Colonic mucosa (tissue), 4 donors: ENCODE measurements at places on chromosomes 7 and 10. TPM values are rescaled to one million over a fixed set of nuclear protein-coding genes. Genes with fewer than 3 reads are reported as not detected.

DNA sequence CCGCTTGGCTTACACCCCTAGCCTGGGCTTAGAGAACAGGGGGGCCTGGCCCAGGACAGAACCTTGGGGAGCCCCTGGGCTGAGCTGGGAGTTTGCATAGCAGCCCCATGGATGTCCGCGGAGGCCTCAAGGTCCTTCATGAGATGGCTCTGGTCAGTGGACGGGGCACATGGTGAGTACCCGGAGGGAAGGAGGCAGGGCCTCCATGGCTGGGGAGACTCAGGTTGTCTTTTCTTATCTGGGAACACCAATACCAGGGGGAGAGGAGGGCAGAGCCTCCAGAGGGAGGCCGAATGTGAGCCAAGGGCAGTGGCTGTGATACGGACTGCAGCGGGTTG lies 64.8 kb downstream of the GLRX3 start:
- H3K36me3 ChIP-seq, result no peaks in the 10 kb centered on the region
- H3K27ac ChIP-seq, result no peak overlapping the region
- H3K4me3 ChIP-seq, result no peak overlapping the region

HOXA3 gene
- total RNA-seq, result 14.1 TPM

DNA sequence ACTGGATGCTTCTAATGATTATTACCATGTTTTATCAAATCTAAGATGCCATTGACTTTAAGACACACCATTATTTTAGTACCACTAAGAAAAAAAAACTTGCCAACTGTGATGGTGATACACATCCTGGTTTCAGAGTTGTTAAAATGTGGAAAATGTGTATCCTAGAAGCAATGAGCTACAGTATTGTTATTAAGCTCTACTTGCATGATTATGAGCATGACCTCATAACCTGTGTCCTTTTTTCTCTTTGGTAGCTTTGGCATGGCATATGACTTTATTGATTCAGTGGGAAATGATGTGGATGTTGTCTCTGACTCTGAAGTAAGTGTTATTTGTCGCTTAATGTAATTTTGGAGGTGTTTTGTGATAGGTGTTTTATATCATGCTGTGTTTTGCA lies 3.3 kb downstream of the EDRF1 start:
- no peak overlapping the region for H3K27ac ChIP-seq
- no peaks in the 10 kb centered on the region for H3K27me3 ChIP-seq
- peaks cover 4% of the 10 kb centered on the region for H3K4me1 ChIP-seq
- H3K4me3 ChIP-seq, result no peak overlapping the region
- DNase-seq, result no peak

DNA sequence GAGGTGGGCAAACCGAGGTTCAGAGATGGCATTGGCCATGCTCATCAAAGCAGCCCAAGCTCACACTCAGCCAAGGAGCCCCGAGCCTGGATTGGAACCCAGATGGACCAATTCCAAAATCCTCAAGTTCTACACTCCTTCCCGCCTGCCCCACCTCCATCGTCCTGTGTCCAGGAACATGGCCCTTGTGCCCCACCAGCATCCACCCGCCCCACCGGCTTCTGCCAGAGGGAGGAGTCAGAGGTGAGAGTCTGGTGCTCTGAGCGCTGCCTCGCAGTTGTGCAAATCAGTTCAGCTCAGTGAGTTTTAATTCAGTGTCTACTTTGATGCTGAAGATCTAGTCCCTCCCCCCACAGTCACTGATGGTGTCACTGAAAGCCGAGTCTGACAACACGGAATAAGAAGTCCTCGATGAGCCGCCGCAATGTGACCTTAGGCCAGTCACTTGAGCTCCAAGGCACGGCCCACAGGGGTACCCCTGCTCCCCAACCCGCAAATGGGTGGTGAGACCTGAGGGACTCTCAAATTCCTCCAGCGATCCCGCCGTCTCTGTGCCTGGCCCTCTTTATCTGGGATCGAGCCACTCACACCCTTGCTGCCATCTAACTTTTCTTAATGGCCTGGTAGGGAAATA lies 26.3 kb downstream of the PRKAG2 start:
- H3K36me3 ChIP-seq, result no peaks in the 10 kb centered on the region
- DNase-seq, result no peak
- no peaks in the 10 kb centered on the region for H3K27me3 ChIP-seq
- H3K4me3 ChIP-seq, result no peak overlapping the region

TMEM184A gene
- 35.8 TPM for total RNA-seq

MMD2 gene
- total RNA-seq, result not detected

DNA sequence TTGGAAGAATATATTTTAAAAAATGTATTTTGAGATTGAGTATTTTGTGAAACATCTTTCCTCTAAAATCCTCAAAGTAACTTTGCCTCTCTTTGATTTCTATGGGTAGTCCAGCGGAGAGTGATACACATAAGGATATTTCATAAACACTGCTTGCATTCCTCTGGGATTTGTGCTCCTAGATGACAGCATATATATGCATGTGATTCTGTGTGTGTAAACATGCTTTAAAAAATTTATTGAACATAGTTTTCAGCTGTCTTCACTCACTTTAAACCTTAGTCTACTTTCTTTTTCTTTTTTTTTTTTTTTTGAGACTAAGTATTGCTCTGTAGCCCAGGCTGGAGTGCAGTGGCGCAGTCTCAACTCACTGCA lies 84.6 kb downstream of the KAT6B start:
- H3K27me3 ChIP-seq, result no peaks in the 10 kb centered on the region
- H3K4me3 ChIP-seq, result no peak overlapping the region
- H3K4me1 ChIP-seq, result no peaks in the 10 kb centered on the region
- H3K27ac ChIP-seq, result no peak overlapping the region
- no peaks in the 10 kb centered on the region for H3K36me3 ChIP-seq

DNA sequence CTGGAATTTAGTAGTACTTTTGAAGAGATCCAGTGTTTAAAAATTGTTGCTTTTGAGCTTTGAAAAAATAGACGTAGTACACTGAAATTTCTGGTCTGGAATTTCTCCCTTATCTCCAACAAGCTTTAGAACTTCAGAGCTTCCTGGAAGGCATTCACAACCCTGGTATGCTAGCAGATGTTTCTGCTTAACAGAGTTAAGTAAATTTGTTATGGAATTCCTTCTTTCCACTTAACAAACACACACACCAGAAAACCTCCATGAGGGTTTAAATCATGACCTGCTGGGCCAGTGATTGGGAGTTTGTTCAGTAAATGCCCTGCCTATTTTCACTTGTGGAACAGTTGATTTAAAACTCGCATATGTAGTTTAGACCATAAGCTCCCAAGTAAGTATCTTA lies 13.7 kb downstream of the ASB15 start:
- H3K27ac ChIP-seq, result no peak overlapping the region
- H3K4me1 ChIP-seq, result no peaks in the 10 kb centered on the region
- no peaks in the 10 kb centered on the region for H3K27me3 ChIP-seq

GRCh38 chr7:28800150-28800549 lies 158.0 kb downstream of the TRIL start:
- no peak for DNase-seq
- peaks cover 6% of the 10 kb centered on the region for H3K4me1 ChIP-seq
- H3K27me3 ChIP-seq, result no peaks in the 10 kb centered on the region

SPDYE6 gene
- not detected for total RNA-seq

OPN1SW gene
- total RNA-seq, result not detected

CARD11 gene
- 5.0 TPM for total RNA-seq

SVIL gene
- total RNA-seq, result 62.6 TPM

GRCh38 chr7:96739609-96740008 lies 30.0 kb upstream of the SEM1 start:
- H3K4me3 ChIP-seq, result no peak overlapping the region
- no peak overlapping the region for H3K27ac ChIP-seq
- H3K27me3 ChIP-seq, result no peaks in the 10 kb centered on the region
- DNase-seq, result no peak

DNA sequence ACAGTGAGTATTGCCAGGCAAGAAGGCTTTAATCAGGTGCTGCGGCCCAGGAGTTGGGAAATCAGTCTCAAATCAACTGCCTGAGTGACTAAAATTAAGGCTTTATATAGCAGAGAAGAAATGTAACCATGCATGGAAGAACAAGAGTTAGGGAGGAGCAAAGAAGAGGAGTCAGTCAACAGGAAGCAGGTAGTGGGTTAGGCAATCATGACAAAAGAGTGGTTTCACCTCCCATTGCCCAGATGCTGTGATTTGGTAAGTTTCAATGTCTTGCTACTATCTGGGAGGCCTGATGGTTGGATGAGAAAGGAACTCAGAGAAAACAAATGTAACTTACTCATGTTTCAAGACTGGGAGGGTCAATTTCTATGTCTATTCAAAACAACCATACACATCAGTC lies 998.3 kb downstream of the GATA3 start:
- no peak overlapping the region for H3K27ac ChIP-seq
- no peak for DNase-seq
- H3K4me1 ChIP-seq, result no peaks in the 10 kb centered on the region
- H3K4me3 ChIP-seq, result no peak overlapping the region
- H3K27me3 ChIP-seq, result no peaks in the 10 kb centered on the region

OR2A25 gene
- total RNA-seq, result not detected

GHRHR gene
- total RNA-seq, result not detected

GPR85 gene
- 0.35 TPM for total RNA-seq

- DNase-seq, result no peak
- no peaks in the 10 kb centered on the region for H3K4me1 ChIP-seq
- no peaks in the 10 kb centered on the region for H3K36me3 ChIP-seq
- H3K4me3 ChIP-seq, result no peak overlapping the region
- H3K27me3 ChIP-seq, result no peaks in the 10 kb centered on the region
These were observed 34.7 kb downstream of the PRSS2 start for GRCh38 chr7:142805350-142806021.

GRCh38 chr10:102324061-102324460 lies 71.4 kb upstream of the NFKB2 start:
- no peak overlapping the region for H3K27ac ChIP-seq
- no peak overlapping the region for H3K4me3 ChIP-seq
- H3K4me1 ChIP-seq, result no peaks in the 10 kb centered on the region
- no peak for DNase-seq
- H3K36me3 ChIP-seq, result no peaks in the 10 kb centered on the region

- H3K4me1 ChIP-seq, result peaks cover 3% of the 10 kb centered on the region
- no peaks in the 10 kb centered on the region for H3K36me3 ChIP-seq
- DNase-seq, result no peak
- H3K27me3 ChIP-seq, result no peaks in the 10 kb centered on the region
- H3K4me3 ChIP-seq, result no peak overlapping the region
These were observed 1.5 kb downstream of the ABCB4 start for GRCh38 chr7:87473986-87474385.

GDF10 gene
- total RNA-seq, result 0.10 TPM

GRCh38 chr7:4256286-4256685 lies 425.8 kb upstream of the FOXK1 start:
- DNase-seq, result no peak
- H3K36me3 ChIP-seq, result no peaks in the 10 kb centered on the region
- no peaks in the 10 kb centered on the region for H3K27me3 ChIP-seq
- H3K27ac ChIP-seq, result no peak overlapping the region
- H3K4me3 ChIP-seq, result no peak overlapping the region

DNA sequence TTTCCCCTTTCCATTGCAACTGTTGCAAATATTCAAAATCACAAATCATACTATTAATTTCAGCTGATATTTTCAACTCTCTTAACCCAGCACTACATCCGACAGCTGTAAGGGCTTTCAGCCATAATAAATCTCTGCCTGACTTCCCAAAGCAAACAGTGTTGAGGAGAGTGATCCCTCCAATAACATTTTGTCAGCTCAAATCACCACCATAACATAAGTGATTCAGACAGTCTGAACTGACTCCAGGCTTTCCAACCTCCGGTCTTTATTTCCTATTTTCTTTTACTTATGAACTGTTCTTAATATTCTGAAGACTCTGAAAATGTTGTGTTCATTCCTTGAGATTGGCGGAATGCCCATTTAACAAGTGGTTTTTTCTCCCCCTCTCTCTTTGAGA lies 1085.9 kb downstream of the GATA3 start:
- H3K27ac ChIP-seq, result no peak overlapping the region
- no peaks in the 10 kb centered on the region for H3K27me3 ChIP-seq
- no peak for DNase-seq
- no peak overlapping the region for H3K4me3 ChIP-seq

- H3K4me3 ChIP-seq, result no peak overlapping the region
- no peak overlapping the region for H3K27ac ChIP-seq
- H3K27me3 ChIP-seq, result no peaks in the 10 kb centered on the region
These were observed 50.0 kb upstream of the EMX2 start for GRCh38 chr10:117492504-117492903.

DNA sequence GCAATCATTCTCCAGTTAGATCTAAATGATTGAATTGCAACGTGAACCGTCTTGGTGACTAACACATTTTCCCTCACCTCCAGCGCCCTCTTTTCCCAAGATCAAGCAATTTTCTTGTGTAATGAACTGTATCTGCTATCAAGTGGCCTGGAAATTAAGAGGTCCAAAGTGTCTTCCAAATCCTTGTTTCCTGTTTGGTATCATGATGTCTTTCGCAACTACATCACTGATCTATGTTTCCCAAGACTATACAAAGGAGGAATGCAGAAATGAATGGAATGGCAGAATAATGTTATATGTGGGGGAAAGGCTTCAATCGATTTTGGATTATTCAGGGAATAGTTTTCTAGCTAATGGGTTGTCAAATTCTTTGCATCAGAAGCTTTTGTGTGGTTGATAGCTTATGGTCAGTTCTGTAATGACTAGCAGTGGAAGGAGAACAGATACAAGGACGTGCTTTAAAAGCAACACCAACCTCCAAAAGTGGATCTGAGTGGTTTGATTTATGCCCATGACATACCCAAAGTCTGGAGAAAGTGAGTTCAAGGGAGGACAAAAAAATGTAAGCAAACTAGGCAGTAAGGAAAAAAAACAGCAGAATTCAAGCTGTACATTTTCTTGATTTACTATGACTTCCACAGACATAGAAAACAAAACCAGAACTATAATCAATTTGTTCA lies 14.6 kb upstream of the ZEB1 start:
- no peaks in the 10 kb centered on the region for H3K36me3 ChIP-seq
- no peak overlapping the region for H3K4me3 ChIP-seq
- no peak for DNase-seq
- H3K4me1 ChIP-seq, result no peaks in the 10 kb centered on the region

DNA sequence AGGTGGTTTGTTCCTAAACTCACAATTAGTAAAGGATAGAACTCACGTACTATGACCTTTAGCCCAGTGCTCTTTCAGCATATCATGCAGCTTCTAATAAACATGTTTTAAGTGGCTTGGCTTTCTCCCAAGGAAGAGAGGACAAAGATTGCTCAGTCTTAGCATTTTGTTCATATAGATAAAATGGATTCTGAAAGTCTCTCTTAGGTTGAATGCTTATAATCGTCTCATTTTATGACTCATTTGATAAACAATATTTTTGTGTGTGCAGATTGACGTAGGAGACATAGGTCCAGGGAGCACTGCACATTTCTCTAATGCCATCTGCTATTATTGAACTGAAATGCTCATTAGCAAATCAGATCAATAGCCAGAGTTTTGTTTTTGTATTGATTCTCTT lies 44.8 kb downstream of the GNAT3 start:
- no peaks in the 10 kb centered on the region for H3K36me3 ChIP-seq
- no peak for DNase-seq
- H3K27ac ChIP-seq, result no peak overlapping the region
- no peaks in the 10 kb centered on the region for H3K27me3 ChIP-seq
- H3K4me1 ChIP-seq, result no peaks in the 10 kb centered on the region

DNA sequence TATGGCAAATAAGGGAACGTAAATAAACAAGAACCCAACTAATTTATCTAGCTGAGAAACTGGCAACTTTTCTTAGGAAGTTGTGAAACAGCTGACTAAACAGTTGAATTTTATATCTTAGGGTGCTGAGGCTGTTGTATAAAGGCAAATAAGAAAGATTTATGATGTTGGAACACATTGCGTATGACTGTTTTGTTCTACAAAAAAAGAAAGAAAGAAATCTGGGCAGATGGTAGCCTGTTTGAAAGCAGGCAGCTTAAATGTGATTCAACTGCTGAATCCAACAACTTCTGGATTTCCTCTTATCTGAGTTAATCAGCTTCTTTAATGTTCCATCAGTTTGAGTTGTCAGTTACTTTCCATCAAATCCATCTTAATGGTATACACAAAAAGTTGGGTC lies 214.5 kb downstream of the SNX13 start:
- no peaks in the 10 kb centered on the region for H3K4me1 ChIP-seq
- no peaks in the 10 kb centered on the region for H3K27me3 ChIP-seq
- H3K36me3 ChIP-seq, result no peaks in the 10 kb centered on the region
- H3K27ac ChIP-seq, result no peak overlapping the region
- no peak for DNase-seq
- no peak overlapping the region for H3K4me3 ChIP-seq
